ENCODE measurements at places on chromosomes 4 and X.

GRCh38 chr4:2852481-2852921, 8.9 kb downstream of the ADD1 start:
- DNase-seq = no peak

DNA sequence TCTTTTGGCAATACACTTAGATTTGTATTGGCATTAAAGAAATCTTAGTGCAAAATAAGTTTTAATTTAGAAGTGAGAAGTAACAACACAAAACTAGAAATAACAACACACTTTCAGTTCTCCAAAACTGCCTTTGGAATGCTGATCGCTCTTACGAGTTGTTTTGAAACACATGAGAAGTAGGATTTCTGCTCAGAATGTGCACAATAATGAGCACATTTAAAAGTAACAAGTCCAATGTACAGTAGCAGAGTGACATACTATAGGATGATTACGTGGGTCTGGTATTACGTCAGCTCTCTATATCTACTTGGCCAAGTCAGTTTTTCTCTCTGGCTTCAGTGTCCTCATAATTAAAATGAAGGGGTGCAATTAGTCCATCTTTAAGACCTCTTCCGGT, 164.8 kb downstream of the CHM start:
- DNase-seq = no peak

GRCh38 chr4:1855333-1856070, 454 bp downstream of the LETM1 start:
- no peak for DNase-seq

- no peak for DNase-seq
These were observed 9.7 kb upstream of the NAT8L start for GRCh38 chr4:2049381-2049780.

DNA sequence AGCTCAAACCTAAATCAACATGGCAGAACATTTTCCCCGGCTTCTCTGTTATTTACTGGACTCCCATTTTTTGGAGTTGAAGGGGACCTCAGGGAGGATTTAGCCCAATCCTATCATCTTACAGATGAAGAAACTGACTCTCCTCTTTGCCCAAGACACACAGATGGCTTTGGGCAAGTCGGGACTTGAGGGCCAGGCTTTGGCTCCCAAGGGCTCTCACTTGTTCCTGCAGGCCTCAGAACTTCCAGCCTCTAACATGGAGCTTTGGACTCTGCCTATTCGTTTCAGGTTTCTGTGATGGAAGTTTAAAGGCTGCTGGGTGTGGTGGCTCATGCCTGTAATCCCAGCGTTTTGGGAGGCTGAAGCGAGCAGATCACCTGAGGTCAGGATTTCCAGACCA, 59.5 kb downstream of the RHOH start:
- DNase-seq = no peak

- no peak for DNase-seq
These were observed 5.9 kb downstream of the COL25A1 start for GRCh38 chr4:109296527-109296926.

DNA sequence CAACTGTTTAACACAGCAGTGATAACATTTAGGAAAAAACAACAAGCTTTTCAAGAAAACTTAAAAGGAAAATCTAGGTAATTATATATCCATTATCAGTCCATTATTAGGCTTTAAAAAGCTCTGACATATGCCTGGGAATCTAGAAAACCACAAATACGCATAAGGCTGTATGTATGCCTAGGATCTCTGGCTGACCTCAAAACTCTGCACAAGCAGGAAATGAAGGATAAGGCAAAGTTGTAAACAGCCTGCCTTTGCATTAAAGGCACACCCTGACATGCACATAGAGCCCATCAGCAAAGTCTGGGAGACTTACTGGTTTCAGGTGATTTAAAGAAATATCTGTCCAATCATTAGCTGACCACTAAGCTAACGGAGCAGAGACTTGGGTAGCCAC, 14.0 kb downstream of the TIMP1 start:
- DNase-seq = no peak

Measured in activated gamma-delta T cell treated with anti-CD3 and anti-CD28 coated beads, Interleukin-2, amount 50 U/mL, for 16 hours (primary cell).